ENCODE measurements at places on chromosomes 16 and 17. TPM values are rescaled to one million over a fixed set of nuclear protein-coding genes. Genes with fewer than 3 reads are reported as not detected.
A peak's percentile ranks its signal among the peaks of the same experiment; 100 is the strongest.

TMEM92 gene
- total RNA-seq = not detected

SLC16A3 gene
- 193 TPM for total RNA-seq

TNK1 gene
- total RNA-seq = 6.8 TPM

PITPNM3 gene
- total RNA-seq = 0.92 TPM

CMTM4 gene
- 3.2 TPM for total RNA-seq

DNA sequence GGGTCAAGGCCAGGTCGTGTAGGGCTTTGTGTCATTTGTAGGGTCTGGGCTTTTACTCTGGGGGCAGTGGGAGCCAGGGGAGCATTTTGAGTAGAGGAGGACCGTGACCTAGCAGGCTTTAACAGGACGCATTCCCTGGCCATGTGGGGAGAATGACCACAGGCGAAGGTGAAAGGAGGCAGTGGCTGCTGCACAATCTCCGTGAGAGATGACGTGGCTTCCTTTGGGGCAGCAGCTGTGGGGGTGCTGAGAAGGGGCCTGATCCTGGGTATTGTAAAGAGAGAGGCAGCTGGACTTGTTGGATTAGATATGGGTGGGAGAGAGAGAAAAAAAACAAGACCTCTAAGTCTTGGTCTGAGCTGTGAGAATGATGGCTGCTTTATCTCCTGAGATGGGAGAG is 46.0 kb downstream of the KATNIP start:
- H3K4me3 ChIP-seq = no peak overlapping the region
- DNase-seq = no peak
- H3K27ac ChIP-seq = no peak overlapping the region
- H3K36me3 ChIP-seq = peaks cover 5% of the 10 kb centered on the region
- no peaks in the 10 kb centered on the region for H3K4me1 ChIP-seq
- no peaks in the 10 kb centered on the region for H3K27me3 ChIP-seq

GRCh38 chr16:56673921-56674320 is 4.3 kb downstream of the MT1H start:
- DNase-seq = peak; percentile 59
- H3K27ac ChIP-seq = no peak overlapping the region
- peaks cover 33% of the 10 kb centered on the region for H3K27me3 ChIP-seq
- no peaks in the 10 kb centered on the region for H3K36me3 ChIP-seq
- H3K4me3 ChIP-seq = no peak overlapping the region

- H3K4me3 ChIP-seq = no peak overlapping the region
- no peak for DNase-seq
- peaks cover 23% of the 10 kb centered on the region for H3K36me3 ChIP-seq
- no peak overlapping the region for H3K27ac ChIP-seq
These were observed 144.5 kb downstream of the FTO start for GRCh38 chr16:53848277-53848942.

- peak within 1 kb of the TSS; percentile 97 for H3K27ac ChIP-seq
- DNase-seq = peak; percentile 97
- H3K4me1 ChIP-seq = peaks cover 20% of the 10 kb centered on the region
These were observed at the start of gene OVCA2 for GRCh38 chr17:2041561-2042389. Gene OVCA2 (plus strand): TSS chr17:2042022. CDS start chr17:2042048, 26 bp downstream.

DNA sequence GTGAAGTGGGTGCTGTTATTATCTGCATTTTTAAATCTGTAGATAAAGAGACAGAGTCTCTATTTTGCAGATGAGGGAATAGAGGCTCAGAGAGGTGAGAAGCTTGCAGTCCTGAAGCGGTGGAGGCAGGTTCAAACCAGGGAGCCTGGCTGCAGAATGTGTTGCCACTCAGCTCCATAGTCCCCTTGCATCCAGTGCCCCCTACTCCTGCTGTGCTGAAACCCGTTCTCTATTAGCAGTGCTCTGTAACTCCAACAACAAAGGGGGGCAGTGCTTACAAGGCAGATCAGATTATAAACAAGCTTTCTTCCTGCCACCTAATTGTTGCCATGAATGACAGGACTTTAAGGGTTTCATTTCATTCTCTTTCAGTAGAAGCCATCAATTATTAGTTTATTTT is 118.1 kb upstream of the CACNG3 start:
- peaks cover 19% of the 10 kb centered on the region for H3K4me1 ChIP-seq
- H3K27me3 ChIP-seq = no peaks in the 10 kb centered on the region
- H3K36me3 ChIP-seq = peaks cover 31% of the 10 kb centered on the region
- H3K27ac ChIP-seq = no peak overlapping the region
- H3K4me3 ChIP-seq = no peak overlapping the region

DNA sequence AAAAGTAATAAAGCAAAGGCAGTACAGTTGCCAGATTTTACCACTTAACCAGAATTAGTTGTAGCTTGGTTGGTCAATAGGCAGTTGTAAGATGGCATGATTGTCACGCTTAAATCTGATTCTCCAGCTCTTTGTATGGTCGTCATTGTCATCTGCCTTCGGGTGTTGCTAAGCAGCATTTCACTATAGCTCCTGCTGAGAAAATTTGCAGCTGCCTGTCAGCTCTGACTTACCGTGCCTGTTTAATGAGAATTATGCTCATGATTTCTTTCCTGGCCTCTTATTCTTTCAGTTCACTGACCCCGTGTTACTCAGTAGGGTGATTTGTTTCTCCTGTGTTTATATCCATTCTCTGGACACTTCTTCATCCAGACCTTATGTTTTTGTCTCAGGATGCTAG is 66.7 kb downstream of the TANGO6 start:
- H3K27me3 ChIP-seq = no peaks in the 10 kb centered on the region
- no peak overlapping the region for H3K27ac ChIP-seq
- no peak for DNase-seq
- no peaks in the 10 kb centered on the region for H3K4me1 ChIP-seq
- peaks cover 8% of the 10 kb centered on the region for H3K36me3 ChIP-seq
- H3K4me3 ChIP-seq = no peak overlapping the region

- H3K27ac ChIP-seq = no peak overlapping the region
- no peaks in the 10 kb centered on the region for H3K27me3 ChIP-seq
- DNase-seq = no peak
- H3K36me3 ChIP-seq = no peaks in the 10 kb centered on the region
- H3K4me1 ChIP-seq = peaks cover 9% of the 10 kb centered on the region
These were observed 236.4 kb downstream of the CCDC182 start for GRCh38 chr17:57508671-57509070.

DNA sequence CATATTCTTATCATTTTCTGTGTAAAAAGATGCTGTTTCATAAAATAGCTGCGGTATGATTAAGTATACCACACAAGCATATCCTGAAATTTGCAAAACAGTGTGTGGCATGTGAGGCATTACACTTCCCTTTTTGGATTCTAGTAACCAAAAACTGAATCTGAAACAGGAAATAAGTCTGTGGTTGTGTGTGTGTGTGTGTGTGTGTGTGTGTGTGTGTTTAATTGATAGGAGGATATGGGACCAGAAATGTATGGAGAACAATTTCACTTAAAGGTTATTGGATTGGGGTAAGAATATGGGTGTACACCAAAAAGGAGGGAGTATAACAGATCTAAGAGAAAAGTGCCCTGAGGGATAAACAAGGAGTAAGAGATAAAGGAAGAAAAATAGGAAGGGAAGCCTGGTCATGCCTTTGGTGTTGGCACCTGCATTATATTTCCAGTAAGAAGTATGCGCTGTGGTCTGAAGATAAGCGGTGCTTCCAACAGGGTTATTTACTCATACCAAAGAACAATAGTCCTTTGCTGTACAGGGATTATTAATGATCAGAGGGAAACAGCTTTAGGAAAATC is 4.0 kb downstream of the LYRM1 start:
- peak overlapping the region; percentile 93 for H3K4me3 ChIP-seq
- H3K36me3 ChIP-seq = peaks cover 51% of the 10 kb centered on the region
- no peaks in the 10 kb centered on the region for H3K27me3 ChIP-seq
- peak overlapping the region; percentile 71 for H3K27ac ChIP-seq
- DNase-seq = peak; percentile 35

- no peaks in the 10 kb centered on the region for H3K27me3 ChIP-seq
- no peak overlapping the region for H3K4me3 ChIP-seq
- DNase-seq = no peak
- H3K27ac ChIP-seq = no peak overlapping the region
These were observed 14.8 kb downstream of the MPRIP start for GRCh38 chr17:17057057-17057551.

DNA sequence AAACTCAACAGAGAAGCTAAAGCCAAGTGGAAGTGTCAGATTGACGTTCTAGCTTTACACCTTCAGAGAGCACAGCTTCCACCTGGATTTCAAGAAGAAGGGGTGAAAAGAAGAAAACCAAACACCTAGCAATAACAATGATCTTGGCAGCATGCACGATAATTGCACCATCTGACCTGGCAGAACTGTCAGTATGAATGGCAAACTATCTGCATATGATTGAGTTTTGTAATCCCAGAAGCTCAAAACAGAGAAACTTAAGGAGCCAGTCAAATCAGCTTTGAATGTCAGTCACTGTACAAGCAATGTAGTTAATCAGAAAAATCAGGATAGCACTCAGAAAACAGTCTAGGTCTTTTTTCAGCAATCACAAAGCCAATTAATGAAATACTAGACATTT is 427.1 kb downstream of the ZFHX3 start:
- no peaks in the 10 kb centered on the region for H3K27me3 ChIP-seq
- no peak overlapping the region for H3K27ac ChIP-seq
- DNase-seq = no peak
- H3K4me3 ChIP-seq = no peak overlapping the region
- H3K4me1 ChIP-seq = no peaks in the 10 kb centered on the region
- H3K36me3 ChIP-seq = no peaks in the 10 kb centered on the region

GRCh38 chr17:36623281-36623680 is 21.9 kb downstream of the MRM1 start:
- H3K4me3 ChIP-seq = no peak overlapping the region
- H3K4me1 ChIP-seq = no peaks in the 10 kb centered on the region
- DNase-seq = no peak
- no peak overlapping the region for H3K27ac ChIP-seq
- H3K27me3 ChIP-seq = no peaks in the 10 kb centered on the region

DNA sequence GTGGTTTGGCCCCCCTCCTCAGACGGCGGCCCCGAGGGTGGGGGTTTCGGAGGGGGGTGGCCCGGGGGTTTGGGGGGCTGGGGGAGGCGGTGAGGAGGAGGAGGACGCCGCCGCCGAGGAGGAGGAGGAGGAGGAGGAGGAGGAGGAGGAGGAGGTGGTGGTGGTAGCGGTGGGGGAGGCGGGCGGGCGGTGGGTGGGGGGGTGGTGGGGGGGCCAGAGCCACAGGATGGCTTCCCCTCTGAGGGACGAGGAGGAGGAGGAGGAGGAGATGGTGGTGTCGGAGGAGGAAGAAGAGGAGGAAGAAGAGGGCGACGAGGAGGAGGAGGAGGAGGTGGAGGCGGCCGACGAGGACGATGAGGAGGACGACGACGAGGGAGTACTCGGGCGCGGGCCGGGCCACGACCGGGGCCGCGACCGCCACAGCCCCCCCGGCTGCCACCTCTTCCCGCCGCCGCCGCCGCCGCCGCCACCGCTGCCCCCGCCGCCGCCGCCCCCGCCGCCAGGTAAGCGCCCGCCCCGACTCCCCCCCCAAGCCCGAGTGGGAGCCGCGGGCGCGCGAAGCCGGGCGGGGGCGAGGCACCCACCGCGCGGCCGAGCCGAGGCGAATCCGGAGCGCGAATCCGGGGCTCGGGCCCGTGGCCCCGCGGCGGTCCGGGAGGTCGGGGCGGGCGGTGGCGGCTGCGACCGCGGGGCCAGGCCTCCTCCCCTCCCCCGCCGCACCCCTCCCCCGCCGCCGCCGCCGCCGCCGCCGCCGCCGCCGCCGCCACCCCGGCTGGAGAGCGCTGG is 3.8 kb upstream of the CHD3 start:
- no peaks in the 10 kb centered on the region for H3K27me3 ChIP-seq
- H3K4me1 ChIP-seq = peaks cover 6% of the 10 kb centered on the region

DNA sequence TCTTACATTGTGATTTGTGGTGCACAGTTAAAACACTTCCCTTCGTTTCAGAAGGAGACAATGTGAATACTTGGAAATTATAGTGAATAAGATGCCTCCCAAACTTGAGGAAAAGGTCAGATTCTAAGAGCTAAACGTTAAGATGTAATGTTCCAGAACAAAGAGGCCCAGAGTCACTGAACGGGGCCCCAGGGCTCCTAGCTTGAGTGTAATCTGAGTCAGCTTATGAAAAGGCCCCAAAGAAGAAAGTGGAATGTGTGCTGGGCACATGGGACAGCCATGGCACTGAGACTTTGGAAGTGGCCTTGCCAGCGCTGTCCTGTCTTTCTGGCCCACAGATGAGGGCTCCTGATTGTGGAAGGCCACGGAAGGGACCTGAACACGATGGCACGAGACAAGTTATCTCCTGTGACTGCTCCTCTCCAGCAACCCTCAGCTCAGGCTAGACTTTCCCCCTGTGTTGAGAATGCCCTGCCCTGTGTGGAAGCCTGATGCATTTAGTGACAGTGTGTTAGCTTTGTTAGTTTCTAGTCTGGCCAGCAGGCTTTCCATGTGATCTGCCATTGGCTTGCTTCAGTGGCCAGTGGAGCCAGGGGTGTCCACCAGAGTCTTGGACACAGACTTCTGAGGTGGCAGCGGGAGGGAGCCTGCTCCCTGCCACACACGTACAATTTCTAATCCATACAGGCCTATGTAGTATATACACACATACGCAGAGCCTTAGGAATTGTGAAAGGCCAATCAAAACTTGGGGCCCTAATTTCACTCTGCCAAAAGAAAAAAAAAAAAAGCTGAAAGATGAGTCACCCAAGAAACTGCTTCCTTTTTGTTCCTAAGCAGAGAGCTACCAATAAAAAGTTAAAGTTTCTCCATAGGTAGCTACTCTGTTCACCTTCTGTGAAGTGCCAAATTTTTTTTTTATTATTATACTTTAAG is 13.1 kb downstream of the SPATA33 start:
- H3K27me3 ChIP-seq = no peaks in the 10 kb centered on the region
- no peak for DNase-seq
- H3K4me1 ChIP-seq = peaks cover 21% of the 10 kb centered on the region
- no peak overlapping the region for H3K4me3 ChIP-seq
- no peak overlapping the region for H3K27ac ChIP-seq

DNA sequence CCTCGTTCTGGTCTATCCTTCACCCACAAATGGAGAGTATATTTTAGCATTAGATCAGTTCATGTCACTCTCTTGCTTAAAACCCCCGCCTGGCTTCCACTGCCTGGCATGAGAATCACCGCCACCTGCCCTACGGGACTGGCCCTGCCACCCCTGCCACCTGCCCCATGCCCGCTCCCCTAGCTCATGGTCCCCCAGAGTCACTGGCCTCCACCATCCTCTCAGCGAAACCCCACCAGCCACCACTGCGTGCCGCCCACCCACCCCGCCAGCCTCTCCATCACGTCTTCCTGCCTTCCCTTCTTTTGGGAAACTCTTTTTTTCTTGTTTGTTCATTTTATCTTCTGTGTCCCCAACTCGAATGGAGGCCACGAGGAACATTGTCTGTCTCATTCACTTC is 982 bp upstream of the ENPP7 start:
- no peak for DNase-seq
- H3K27ac ChIP-seq = no peak overlapping the region
- peaks cover 12% of the 10 kb centered on the region for H3K4me1 ChIP-seq
- H3K27me3 ChIP-seq = no peaks in the 10 kb centered on the region
- no peak overlapping the region for H3K4me3 ChIP-seq

Measured in activated CD8-positive, alpha-beta T cell treated with anti-CD3 and anti-CD28 coated beads for 36 hours (primary cell).